ENCODE measurements at places on chromosomes 16 and 17.

GRCh38 chr16:65905331-65905730 lies 461.2 kb upstream of the CDH5 start:
- no peak for DNase-seq

DNA sequence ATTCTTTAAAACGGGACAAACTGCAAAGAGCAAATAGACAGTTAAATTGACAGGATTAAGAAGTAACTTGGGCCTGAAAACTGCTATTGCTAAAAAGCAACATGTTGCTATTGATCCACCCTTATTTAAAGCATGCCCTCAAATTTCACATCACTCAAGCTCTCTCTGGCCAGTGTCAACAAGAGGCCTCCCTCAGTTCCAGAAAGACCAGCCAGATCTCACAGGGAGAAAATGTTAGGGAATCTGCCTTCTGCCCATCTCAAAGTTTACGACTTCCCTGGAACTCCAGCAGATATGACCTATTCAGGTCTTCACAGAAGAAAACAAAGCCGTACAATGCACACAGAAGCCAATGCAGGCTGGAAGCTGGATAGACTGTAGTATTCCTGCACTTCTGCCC lies 8.9 kb downstream of the CFAP20 start:
- DNase-seq = no peak

DNA sequence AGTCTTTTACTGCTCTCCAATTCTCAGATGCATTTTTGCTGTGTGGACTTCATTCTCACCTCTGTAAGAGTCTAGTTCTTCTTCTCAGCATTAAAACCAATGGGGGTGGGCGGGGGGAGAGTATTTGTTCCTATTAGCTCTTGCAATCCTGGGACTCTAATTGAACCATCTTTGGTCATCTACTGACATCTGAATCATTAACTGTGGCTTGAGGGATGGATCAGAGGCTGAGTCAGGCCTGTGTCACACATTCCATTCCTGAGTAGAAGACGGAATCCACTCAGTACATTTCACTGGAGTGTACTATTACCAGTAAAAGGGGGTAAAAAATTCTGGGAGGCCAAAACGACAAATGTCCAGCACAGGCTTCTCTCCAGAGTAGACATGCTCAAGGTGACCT lies 12.8 kb upstream of the ZNF23 start:
- DNase-seq = no peak

DNA sequence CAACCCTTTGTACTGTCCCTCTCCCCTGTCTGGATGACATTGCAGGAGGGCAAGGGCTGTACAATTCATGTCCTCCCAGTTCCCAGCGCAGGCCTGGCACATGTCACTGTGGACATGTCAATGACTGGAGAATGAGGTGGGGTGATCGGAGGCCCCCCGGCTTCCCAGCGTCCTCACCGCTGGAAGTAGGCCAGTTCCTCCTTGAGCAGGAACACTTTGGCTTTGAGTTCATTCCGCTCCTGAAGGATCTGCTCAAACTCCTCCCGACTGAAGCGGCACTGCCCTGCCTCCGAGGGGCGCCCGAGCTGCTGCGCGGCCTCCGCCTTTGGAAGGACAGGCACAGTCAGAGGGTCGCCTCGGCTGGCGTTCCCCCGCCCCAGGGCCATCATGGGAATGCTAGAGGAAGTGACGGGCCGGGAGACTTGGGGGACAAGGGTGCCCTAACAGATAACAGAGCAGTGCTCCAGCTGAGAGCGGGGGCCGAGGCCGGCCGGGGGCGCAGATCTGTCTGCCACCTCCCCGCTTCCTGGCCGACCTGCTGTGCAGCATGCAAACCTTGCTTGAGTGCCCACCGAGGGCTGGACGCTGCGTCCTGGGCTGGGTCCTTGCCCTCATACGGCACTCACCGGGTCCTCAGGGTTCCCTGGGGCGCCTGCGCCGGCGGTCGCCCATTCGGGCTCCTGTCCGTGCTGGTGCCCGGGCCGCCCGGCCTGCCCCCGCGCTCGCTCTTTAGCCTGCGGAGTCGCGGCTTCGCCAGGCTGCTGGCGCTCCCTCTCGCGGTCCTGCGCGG lies 1.3 kb downstream of the RILP start:
- no peak for DNase-seq

DNA sequence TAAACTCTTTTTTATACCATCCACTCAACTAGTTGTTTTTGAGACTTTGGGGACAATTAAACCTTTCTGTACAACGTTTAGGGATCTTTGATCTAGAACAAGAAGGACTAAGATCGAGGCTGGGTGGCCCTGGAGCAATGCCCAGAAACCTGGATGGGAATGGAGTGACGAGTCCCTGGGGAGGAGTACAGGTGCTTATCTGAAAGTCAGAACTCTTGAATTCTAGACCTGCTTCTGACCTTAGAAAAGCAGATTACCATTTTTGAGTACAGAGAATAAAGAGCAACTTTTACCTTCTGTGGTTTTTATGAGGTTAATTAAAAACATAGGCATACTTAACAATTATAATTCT lies 17.8 kb downstream of the UBE2Z start:
- no peak for DNase-seq

Data from activated CD4-positive, alpha-beta T cell treated with anti-CD3 and anti-CD28 coated beads, Interleukin-2, amount 50 U/mL, for 24 hours (primary cell).